Brain microvascular endothelial cell (primary cell): ENCODE measurements at places on chromosomes 5 and 9.

DNA sequence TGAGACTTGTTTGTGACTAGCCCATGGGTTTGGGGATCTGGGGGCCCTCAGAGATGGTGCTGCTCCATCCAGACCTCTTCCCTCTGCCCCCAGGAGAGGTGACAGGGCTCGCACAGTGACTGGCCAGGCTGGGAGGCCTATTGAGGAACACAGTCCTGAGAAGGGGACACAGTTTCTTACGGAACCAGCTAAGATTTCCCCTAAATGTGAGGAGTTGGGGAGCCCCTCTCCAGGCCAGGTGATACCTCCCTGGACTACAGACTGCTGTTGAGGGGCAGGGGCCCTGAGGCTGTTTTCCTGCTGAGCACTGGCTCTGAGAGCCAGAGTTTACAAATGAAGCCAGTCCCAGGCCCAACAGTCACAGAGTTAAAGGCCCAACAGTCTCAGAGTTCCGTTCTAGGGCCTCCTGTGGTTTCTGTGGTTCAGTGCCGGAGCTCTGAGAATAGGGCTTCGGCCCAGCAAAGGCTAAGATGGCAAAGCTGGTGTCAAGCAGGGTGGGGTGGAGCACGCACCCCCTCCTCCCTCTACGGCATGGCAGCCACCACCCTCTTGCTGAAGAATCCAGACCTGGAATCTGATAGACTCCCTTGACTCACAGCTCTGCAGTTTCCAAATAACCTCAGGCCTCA, 1.1 kb upstream of the SEMA4D start:
- no peak for DNase-seq

- peak; percentile 79 for DNase-seq
Observed at GRCh38 chr5:17216176-17216973, 1.1 kb upstream of the BASP1 start.

GRCh38 chr9:110777876-110778215, 109.3 kb downstream of the MUSK start:
- no peak for DNase-seq

DNA sequence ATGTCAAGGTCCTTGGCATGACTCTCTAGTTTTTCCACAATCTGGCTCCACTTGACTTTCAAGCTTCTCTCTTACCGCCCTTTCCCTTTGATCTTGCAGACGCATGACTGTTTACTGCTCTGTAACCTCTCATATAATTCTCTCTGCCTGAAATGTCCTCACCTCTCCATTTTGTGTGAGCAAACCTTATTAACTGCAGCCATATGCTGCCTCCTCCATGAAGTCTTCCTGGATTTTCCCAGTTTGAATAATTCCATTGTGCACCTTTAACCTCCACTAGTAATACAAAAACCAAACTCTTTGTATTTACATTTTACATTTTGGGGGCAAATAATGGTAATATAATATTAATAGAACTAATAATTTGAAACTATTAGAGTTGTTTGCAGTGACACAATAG, 9.5 kb upstream of the C9orf72 start:
- no peak for DNase-seq

GRCh38 chr5:105101577-105101976, 1539.0 kb upstream of the NUDT12 start:
- DNase-seq = peak; percentile 14

DNA sequence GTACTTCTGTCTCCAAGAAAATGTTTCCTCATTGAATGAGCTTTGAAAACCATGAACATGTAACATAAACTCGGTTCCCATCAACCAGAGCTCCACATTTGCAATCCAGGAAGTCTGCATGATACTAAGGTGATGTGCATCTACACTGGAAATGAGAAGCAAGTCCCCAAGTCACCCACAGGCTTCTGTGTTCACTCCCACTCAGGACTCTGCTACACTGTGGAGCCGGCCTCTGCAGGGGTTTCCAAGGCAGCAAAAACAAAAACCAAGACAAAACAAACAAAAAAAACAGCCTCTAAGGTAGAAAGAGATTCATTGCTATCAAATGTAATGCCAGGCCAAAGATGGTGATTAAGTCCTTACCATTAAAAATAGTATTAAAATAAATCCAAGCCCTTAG, 593.7 kb downstream of the IRX1 start:
- no peak for DNase-seq

- no peak for DNase-seq
Observed at GRCh38 chr9:5976674-5977397, 38.6 kb downstream of the RANBP6 start.

DNA sequence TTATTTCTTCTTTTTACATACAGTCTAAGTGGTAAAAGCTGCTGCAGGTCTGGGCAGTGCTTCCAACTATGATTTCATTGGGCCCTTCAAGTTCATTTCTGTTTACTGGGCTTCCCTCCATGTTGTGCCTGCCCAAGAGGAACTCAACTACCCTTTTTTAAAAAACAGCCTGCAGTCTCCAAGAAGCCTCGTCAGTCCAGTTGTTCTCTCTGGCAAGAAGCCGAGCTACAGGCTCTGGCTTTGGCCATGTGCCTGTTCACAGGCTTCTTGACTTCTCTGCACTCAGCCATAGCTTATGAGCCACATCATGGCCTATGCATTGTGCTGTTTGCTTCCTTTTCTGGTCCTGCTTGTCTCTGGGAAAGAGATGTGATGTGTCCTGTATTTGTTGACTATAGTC, 119.7 kb upstream of the PJA2 start:
- DNase-seq = peak; percentile 25

DNA sequence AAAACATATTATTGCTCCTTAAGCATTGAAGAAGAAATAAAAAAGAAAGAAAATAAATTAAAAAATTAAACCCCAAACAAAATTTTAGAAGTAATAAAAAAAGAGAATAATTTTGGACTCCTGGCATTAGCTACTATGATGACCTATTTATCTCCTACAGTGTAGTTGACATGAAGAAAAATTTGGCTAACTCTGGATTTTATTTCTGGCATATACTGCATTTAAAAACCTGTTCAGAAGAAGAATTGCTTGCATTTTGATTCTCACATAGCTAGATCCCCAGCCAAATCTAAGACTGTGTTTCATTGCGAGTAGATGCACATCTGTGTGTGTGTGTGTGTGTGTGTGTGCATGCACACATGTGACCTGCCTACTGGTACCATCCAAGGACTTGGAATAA, 30.1 kb upstream of the GABRG2 start:
- DNase-seq = no peak

DNA sequence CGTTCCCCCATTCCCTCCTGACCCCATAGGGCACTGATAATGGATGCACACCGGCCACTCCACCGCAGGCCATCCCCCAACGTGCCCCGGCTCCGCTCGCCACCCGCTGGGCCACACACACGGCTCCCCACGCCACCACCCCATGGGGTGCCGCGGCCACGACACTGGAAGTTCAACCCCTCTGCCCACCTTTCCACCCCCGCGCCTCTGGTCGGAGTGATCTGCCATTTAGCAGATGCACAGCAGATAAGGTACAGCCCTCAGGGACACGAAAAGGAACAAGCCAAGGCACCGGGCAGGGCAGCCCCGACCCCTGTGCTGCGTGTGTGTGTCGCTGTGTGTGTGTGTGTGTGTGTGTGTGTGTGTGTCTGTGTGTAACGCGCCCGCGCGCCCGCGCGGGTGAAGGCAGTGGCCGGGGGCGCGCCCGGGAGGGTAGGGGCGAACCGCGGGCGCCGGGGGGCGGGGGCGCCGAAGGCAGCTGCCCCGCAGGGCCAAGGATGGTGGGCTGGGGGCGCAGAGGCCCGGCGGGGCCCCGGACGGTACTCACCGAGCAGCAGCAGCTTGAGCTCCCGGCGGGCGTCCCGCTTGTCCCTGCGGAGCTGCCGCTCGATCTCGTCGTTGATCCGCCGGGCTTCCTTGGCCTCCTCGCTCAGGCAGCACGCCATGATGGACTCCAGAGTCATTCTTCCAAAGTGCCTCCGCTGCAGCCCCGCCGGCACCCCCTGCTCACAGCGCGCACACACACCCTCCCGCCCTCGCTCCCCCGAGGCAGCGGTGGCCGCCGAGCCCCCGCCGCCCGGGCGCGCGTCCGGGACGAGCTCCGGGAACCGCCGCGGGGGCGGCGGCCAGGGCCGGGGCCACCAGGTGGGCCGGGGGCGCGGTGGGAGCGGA, 813 bp downstream of the GNAQ start:
- no peak for DNase-seq
